ENCODE measurements at places on chromosomes 11 and 22. TPM values are rescaled to one million over a fixed set of nuclear protein-coding genes. Genes with fewer than 3 reads are reported as not detected.

The PANX2 gene
- polyA plus RNA-seq = 0.32 TPM

The GVQW3 gene
- 0.80 TPM for polyA plus RNA-seq

The MPPED1 gene
- not detected for polyA plus RNA-seq

The LRP4 gene
- 3.4 TPM for polyA plus RNA-seq

The GLB1L2 gene
- polyA plus RNA-seq = 5.1 TPM

The MS4A3 gene
- polyA plus RNA-seq = not detected

The ZNRF3 gene
- polyA plus RNA-seq = 4.0 TPM

The SYT7 gene
- 4.4 TPM for polyA plus RNA-seq

The PNPLA3 gene
- polyA plus RNA-seq = 15.2 TPM

The BTBD18 gene
- polyA plus RNA-seq = not detected

The KRTAP5-11 gene
- not detected for polyA plus RNA-seq

The SLCO2B1 gene
- not detected for polyA plus RNA-seq

The PTS gene
- 72.5 TPM for polyA plus RNA-seq

The TTLL12 gene
- 28.0 TPM for polyA plus RNA-seq

The NDUFS8 gene
- polyA plus RNA-seq = 51.7 TPM

The SCGB1C1 gene
- polyA plus RNA-seq = not detected

The ACTN3 gene
- polyA plus RNA-seq = not detected

The SAA4 gene
- polyA plus RNA-seq = not detected

The MS4A4A gene
- not detected for polyA plus RNA-seq

The YPEL4 gene
- polyA plus RNA-seq = not detected

The CDKN1C gene
- polyA plus RNA-seq = 0.06 TPM

The INPP5J gene
- 0.26 TPM for polyA plus RNA-seq

The UCP3 gene
- polyA plus RNA-seq = 0.70 TPM

The PLEKHB1 gene
- not detected for polyA plus RNA-seq

The GPR83 gene
- 0.04 TPM for polyA plus RNA-seq

The PACSIN3 gene
- 28.1 TPM for polyA plus RNA-seq

The C11orf65 gene
- polyA plus RNA-seq = 0.34 TPM

The OR6T1 gene
- not detected for polyA plus RNA-seq

The KCTD14 gene
- polyA plus RNA-seq = 2.1 TPM

The CCDC81 gene
- polyA plus RNA-seq = 0.06 TPM

The PGA5 gene
- not detected for polyA plus RNA-seq

The OR51E2 gene
- not detected for polyA plus RNA-seq

The CYB5R2 gene
- 37.0 TPM for polyA plus RNA-seq
